Erythroblast (primary cell): ENCODE measurements at places on chromosomes 12 and 14.

GRCh38 chr14:92513966-92514843 is 624 bp downstream of the RIN3 start:
- peak; percentile 53 for DNase-seq

DNA sequence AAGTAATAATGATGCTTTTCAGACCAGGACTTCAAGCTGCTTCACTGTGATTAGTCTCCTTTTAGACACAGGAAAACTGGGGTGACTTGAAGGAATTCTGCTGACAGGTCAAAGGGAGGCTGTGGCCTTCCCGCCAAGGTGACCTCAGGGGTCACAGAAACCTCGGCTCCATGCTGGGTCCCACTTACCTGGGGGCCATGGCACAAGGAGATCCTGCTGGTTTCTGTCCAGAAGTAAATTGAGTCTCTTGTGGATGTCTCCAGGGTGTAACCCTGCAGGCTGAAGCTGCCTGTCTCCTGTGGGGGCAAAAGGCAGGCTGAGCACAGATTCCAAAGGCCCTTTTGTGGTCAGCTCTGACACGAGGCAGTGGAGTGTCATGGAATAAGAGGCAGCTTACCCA is 138.7 kb upstream of the MED13L start:
- no peak for DNase-seq

- DNase-seq: no peak
These were observed 7.9 kb upstream of the KLRB1 start for GRCh38 chr12:9615420-9616136.

DNA sequence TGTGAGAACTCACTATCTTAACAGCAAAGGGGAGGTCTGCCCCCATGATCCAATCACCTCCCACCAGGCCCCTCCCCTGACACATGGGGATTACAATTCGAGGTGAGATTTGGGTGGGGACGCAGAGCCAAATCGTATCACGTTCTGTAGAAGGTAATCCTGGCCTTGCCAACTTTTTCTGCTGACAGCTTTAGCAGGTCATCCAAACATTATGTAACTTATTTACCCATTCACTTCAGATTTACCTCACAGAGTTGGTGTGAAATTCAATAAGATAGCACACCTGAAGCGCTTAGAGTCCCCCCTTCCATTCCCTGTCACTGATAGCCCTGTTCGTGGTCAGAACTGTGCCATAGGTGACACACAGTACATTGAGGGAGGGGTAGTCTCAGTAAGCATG is 219.1 kb downstream of the FBXL14 start:
- no peak for DNase-seq

DNA sequence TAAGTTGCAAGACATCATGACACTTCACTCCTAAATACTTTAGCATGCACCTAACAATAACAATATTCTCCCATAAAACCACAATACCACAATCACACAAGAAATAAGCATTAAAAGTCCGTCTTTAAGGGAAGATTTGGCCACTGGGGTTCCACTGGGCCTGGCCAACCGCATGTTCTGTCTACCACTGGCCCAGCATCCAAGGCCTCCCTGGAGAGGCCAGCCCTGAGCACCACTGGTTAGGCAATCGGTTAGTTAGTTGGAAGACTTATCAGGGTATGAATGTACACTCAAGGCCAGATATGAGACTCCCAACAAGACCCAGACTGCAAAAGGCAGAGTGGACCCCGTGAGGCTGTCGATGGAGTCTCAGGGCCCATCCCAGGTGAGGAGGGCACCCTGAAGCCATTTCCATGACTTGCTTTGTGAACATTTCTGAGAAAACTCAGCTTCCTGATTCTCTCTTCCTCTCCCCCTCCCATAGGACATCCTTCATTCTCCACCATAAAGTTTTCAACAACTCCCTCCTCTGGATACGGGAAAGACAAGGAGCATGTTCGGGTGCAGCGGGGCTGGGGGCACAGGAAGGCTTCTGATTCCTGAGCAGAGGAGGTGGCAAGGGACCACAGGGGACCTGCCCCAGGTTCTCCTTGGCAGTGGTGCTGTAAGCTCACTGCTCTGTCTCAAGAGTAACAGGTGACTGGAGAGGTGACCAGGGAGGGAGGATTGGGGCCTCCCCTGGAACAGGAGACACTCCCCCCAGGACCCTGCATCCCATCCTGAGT is 5.9 kb downstream of the PXN start:
- DNase-seq: no peak

DNA sequence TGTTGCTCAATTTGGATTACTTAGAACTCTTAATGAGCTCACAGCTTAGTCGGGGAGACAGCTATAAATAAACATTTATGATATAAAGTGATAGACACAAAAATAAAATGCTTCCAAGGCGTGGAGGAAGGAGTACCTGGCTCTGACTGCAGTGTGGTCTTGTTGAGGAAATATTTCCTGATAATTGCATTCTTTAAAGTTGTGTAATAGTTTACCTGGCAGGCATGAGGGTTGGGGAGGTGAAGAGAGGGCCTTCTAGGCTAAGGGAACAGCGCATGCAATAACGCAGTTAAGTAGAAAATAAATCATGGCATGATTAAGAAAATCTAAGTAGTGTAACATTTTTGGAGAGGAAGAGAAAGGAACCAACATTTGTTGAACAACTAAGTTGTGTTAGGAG is 260.5 kb upstream of the ATP2B1 start:
- DNase-seq: no peak

DNA sequence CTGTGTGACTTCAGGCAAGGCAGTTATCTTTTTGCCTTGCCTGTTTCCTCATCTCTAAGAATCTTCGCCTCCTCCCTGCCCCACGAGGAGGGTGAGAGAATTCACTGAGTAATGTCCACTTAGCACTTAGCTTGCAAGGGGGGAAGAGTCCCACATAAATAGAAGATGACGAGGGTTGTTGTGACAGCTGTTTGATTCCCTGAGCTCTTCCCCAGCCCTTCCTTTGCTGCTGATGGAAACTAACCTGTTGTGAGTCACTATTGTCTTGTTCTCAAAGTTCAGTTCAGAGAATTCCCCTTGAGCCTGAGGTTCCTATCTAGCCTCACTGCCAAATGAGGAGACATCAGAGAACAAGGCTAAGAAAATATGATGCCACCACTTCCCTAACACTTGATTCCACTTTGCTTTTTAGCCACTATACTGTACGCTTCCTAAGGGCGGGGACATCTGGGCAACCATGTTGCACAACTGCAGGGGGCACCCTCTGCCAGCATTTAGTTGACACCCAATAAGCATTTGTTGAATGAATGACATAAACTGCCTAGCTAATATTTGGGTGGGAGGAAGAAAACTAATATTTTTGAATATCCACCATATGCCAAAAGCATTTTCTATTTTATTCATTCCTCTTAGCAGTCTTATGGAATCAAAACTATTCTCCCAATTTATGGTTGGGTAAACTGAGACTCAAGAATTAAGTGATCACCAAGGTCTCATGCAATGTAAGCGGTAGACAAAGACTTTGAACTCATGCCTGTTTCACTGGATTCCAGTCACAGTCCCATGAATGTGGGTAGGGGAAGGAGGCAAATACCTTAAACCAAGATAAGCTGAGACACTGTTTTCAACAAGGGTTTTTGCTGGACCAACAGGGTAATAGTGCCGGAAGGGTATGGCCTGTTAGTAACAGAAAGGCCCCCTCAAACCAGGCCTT is 77.6 kb downstream of the ZFP36L1 start:
- peak; percentile 31 for DNase-seq

DNA sequence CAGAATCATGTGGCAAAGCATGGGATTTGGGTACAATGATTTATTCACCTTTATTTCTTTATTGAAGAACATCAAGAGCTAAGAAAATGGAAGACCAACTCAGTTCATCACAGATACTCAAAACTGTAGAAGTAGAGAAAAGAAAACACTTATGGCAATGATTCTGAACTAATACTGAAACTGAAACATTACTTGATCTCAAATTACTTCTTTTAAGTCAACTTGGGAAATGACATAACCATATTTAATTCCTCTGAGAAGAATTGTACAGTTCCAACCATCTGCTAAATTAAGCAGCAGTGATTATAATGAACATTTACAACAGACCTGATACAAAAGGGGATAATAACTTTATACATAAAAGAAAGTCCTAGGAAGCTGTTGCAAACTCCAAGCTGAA is 466.5 kb downstream of the TMTC2 start:
- DNase-seq: no peak

- DNase-seq: no peak
These were observed 4.4 kb upstream of the FOS start for GRCh38 chr14:75274050-75274898.

DNA sequence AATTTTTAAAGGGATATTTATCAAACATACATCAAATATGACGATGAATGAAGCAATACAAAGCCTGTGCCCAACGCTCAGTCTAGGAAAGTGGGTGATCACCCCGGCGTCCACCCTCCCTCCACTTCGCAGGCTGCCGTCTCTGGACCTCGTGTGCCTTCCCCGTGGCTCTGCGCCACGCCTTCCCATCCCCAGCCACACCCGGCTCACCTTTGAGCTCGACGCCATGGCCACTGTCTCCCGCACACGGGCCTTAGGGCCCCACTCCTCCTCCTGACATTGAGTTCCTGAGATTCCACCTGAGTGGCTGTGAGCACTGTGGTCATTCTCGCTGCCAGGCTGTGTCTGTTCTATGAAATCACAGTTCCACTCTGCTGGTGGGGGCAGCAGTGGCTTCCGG is 56.7 kb downstream of the GALNT9 start:
- DNase-seq: no peak

GRCh38 chr14:71686677-71687076 is 245.6 kb upstream of the RGS6 start:
- no peak for DNase-seq

GRCh38 chr14:95305145-95305544 is 14.6 kb downstream of the CLMN start:
- no peak for DNase-seq

GRCh38 chr14:36455241-36455627 is 64.8 kb downstream of the NKX2-1 start:
- no peak for DNase-seq

- DNase-seq: no peak
These were observed 104.6 kb downstream of the DAAM1 start for GRCh38 chr14:59292921-59293534.

GRCh38 chr12:57637364-57637763 is 4.4 kb upstream of the B4GALNT1 start:
- DNase-seq: no peak

DNA sequence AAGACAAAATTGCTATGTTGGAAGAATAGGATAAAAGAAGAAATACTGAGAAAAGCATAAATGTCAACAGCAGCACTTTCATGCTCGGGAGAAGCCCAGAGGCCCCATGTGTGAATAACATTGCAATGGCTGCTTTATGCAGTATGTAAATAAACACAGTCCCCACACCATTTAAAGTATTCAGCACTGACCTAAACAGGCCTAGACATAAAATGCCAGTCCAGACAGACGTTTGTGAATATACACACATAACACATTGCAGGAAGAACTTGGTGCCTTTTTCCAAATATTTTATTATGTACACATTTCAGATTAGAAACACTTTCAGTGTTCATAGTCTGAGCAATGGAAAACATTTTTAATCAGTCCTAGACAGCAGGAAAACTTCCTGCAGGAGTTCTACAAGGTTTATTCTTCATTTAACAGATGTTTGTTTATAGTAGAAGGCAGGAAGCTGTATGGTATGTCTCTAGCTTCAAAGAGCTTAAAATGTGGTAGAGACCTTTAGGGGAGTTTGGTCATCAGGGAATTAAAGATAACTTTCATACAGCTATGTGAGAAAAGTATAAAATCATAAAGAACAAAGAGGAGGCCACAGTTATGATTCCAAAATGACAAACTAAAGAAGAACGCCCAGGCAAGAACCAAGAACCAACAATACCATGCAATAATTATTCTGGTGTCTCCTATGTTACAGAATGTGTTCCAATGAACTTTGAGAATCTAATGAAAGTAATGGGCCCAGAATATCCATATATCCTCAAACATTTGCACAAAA is 30.6 kb upstream of the SLC38A2 start:
- no peak for DNase-seq

DNA sequence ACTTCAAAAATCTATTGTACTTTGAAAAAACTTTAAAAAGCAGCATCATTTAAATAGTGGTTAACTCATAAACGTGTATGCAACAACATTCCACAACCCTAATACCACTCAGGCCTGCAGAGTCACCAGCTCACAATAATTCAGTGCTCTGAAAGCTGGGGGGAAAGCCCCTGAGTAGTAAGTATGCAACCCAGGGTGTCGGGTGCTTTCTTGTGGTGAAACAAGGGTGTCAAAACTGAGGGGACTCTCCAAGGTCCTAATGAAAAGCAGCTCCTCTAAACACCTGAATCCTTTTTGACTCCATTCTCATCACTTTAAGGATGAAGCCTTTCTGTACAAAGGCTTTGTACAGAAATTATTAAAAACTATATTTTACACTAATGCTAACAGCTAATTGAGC is 33.7 kb downstream of the FGFR1OP2 start:
- no peak for DNase-seq

- DNase-seq: no peak
These were observed 58.3 kb downstream of the OTOGL start for GRCh38 chr12:80157645-80158044.

DNA sequence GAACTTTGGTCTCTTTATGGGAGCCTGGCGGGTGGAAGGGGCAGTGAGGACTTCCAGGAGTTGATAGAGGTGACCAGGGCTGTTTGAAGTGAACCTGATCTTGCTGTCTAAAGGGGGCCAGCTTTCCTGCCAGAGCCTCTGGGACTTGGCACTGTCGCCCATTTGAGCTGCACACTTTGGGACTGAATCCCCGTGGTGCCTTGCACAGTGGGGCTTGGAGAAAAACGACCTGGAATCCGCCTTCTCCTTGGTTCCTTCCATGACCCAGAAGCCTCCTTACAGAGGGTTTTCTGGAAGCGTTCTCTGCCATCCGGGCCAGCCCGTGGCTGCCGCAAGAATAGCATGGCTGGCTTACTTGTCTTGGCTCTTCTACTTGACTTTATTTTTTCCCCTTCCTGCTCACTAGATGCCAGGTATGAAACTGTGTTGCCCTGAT is 2.0 kb downstream of the RFLNA start:
- no peak for DNase-seq
